Dermis blood vessel endothelial cell (primary cell): ENCODE measurements at places on chromosomes 12 and 14. TPM values are rescaled to one million over a fixed set of nuclear protein-coding genes. Genes with fewer than 3 reads are reported as not detected.

GRCh38 chr14:22536853-22537338 is 52.1 kb downstream of the DAD1 start:
- DNase-seq = peak; percentile 99

DNA sequence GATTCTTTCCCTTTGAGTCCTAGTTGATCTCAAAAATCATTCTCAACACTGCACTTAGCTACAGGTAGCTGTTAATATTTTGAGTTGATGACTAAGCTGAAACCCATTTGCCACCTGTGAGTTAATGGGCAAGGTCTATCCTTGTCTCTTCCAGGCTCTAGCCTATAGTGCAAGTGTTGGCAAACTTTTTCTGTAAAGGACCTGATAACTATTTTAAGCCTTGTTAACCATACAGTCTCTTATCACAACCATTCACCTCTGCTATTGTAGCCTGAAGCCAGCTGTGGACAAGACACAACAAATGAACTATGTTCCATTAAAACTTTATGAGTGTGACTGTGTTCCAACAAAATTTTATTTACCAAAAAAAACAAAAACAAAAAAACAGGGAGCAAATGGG is 19.4 kb downstream of the RAP1B start:
- DNase-seq = no peak

DNA sequence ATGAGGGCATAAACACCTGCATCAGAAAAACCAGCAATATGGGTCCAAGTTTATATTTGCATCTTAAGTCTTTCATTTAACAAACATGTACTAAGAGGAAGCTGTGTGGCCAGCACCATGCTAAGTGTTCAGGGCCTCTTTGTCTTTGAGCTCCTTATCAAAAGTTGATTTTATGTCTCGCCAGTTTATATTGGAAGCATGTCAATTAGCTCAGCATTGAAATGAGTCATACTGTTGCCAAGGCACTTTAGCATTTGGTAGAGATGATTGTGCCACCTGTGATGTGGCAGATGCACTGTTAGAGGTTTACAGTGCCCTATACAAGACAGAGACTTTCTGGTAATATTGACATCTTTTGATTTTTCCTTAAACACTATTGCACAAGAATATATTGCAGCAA is 68.5 kb downstream of the BHLHE41 start:
- peak; percentile 84 for DNase-seq

DNA sequence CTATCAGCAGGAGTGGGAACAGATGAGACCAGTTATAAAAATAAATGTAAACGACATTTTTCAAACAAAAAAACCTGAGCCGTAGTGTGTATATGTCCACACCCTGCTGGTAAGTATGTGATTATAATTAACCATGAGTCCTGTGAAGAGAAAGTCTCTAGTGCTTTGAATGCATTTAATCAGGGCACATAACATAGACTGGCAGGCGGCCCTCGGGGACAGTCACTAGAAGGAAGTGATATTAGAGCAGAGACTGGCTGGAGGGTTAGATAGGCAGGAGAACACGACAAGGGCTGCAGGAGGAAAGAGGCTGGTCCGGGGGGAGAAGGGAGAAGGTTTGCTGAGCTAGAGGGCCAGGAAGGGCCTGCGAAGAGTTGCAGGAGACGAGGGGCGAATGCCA is 23.8 kb upstream of the ELK3 start:
- DNase-seq = no peak

DNA sequence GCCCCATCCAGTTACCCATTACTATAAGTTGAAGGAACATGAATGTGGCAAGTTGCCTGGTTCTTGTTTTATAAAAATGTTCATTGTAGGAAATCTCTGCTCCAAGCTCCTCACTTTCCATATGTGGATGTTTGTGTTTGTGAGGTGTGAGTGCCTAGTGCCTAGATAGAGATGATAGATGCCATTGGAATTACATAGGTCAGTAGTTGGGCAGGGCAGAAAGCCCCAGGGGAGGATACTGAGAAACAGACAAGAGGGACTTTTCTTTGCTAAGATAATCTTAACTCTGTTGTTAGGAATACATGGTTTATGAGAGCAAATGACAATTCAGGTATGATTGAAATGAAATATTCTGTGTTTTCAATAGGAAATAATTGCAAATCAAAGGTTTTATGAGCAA is 226.3 kb upstream of the GRIP1 start:
- DNase-seq = no peak

DNA sequence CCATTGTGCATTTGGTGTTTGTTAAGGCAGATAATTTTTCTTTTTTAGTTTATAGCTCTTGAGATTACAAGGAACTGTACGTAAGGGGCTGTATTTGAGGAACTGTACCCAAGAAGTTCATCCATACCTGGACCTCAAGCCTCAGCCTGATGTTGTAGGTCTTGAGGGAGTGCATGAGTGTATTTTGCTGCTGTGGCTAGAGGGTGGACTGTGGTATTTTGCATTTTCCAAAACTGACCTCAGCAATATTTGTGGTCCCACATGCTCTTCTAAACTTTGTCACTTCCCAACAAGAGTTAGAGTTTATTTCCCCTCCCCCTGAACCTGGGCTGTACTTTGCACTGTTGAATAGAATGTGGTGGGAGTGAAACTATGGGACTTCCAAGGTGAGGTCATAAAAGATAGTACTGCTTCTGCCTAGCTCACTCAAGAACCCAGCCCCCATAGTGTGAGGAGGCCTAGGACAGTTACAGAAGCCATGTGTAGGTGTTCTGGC is 42.2 kb upstream of the FBXO33 start:
- DNase-seq = no peak

DNA sequence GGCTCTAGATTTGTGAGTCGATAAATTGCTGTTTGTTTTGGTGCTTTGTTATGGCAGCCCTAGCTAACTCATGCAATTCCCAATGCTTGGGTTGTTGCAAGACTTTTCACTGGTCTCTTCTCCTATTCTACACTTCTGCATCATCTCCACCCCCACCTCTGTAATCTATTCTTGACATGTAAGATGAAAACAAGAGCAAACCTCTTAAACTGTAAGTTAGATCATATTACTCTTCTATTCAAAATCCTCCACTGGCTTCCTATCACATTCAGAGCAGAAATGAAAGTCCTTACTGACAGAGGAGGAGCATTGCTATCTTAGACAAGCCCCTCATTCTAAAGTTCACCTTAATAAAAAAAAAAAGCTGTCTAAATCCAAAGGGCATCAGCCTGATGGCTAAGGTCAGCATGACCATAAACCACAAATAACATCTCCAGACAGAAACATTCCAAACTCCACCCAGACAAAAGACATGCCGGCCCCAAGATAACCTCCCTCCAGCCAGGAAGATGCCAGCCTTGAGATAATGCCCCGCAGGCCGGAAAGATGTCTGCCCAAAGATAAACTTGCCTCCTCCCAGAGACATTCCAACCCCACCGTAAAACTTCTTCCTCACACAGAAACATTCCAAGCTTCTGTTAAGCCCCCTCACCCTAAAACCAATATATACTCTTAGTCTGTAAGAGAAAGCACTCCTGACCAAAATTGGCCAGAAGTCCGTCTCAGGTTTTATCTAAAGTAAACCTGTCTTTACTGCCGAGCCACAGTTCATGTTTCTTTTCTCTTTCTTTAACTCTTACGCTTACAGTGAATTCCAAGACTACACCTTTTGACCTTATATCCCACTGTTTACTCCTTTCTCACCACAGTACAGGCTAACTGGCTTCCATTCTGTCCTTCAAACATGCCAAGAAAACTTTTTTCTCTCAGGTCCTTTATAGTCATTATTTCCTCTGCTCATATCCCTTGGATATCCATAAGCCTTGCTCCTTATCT is 308.9 kb downstream of the KCNH5 start:
- no peak for DNase-seq

- no peak for DNase-seq
Measured at GRCh38 chr12:53572134-53572758, 53.9 kb downstream of the ATF7 start.

GRCh38 chr14:64614166-64614565 is 64.4 kb downstream of the PPP1R36 start:
- no peak for DNase-seq

DNA sequence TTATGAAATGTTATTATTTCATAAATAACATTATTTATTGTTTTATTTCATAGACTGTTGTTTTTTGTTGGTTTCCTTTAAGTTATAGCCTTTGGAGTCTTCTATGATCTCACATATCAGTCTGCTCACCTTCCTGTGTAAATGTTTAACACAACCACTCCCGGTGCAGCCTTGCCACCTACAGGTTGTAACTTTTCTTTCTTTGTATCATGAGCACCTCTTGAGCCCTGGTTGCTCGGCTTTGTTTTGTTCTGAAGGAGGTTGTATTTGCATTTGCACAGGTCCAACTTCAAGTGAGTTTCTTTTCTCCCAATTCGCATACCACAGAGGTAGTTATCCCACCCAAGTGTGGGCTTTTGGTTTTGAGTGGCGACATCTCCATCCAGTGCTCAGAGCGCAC is 121.4 kb downstream of the SLC15A4 start:
- DNase-seq = no peak

DNA sequence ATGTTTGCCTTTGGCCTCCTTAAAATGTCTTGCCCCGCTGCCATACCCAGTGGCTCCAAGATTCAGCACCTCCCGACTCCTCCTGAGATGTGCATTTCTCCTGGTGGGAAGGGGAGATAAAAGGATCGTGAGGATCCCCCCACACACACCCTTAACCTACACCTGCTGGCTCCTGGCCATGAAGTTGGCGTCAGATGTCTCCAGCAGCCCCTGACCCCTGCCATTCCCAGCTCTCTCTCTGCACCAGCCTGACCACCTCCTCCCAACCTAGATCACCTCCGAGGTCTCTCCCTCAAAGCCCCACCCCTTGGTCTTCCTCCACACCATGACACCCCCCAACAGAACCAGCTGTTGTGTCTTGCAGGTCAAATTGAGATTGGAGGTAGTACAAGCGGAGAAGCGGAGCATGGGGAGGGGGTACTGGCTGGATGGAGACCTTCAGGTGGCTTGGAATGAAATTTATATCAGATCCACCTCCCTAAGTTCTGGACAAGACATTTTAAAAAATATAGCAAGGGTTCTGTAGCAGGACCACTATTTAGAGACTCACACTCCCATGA is 151.1 kb upstream of the FKBP4 start:
- DNase-seq = no peak

DNA sequence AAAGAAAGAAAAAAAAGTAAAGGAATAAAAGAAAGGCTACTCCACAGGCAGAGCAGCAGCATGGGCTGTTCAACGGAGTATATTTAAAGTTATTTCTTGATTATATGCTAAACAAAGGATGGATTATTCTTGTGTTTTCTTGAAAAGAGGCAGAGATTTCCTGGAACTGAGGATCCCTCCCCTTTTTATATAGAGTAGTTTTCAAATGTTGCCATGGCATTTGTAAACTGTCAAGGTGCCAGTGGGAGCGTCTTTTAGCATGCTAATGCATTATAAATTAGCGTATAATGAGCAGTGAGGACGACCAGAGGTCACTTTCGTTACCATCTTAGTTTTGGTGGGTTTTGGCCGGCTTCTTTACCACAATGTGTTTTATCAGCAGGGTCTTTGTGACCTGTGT is 383.0 kb downstream of the PCNX1 start:
- no peak for DNase-seq

- no peak for DNase-seq
Measured at GRCh38 chr12:13277293-13277692, 80.8 kb downstream of the EMP1 start.

DNA sequence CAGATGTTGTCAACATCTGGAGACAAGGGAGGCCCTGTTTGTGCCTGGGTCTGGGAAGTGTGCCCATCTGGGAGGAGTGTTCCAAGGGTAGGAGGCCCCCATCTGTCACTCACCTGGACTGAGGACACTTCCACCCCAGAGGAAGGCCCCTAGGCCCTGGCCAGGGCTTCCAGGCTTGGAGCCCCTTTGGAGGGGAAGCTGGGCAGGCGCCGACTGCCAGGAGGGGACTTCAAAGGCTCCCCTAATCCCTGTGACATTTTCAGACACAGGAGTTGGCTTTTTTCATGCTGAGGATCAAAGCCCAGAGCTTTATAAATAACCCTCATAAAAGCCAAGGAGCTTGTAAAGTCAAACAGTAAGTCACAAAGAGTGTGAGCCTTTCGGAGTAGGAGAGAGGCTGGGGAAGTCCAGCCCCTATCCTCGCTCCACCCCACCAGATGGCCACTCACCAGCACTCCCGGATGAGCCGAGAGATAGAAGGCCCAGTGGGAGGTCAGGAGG is 17.6 kb upstream of the FAM222A start:
- DNase-seq = no peak

DNA sequence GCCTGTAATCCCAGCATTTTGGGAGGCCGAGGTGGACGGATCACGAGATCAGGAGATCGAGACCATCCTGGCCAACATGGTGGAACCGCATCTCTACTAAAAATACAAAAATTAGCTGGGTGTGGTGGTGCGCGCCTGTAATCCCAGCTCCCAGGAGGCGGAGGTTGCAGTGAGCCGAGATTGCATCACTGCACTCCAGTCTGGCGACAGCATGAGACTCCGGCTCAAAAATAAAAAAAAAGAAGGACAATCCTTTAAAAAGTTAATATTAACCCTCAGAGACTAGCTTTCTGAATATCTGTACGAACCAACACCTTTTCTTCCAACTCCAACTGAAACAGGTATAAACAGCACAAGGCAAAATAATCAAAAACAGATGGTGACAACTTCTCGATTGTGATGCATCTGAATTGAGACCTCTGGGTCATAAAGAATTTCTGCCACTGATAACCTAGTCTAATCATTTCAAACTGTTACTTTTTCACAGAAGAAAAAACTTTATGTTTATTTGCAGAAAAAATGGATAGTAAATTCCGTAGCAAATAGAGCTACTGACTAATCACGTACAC is 27.8 kb downstream of the CLIP1 start:
- DNase-seq = no peak

GRCh38 chr12:52819731-52820510 is 6.0 kb upstream of the KRT4 start:
- no peak for DNase-seq

- peak; percentile 26 for DNase-seq
Measured at GRCh38 chr14:24403294-24403998, 4.6 kb downstream of the NYNRIN start.

- DNase-seq = peak; percentile 18
Measured at GRCh38 chr12:43167691-43168090, 384.3 kb downstream of the ADAMTS20 start.

DNA sequence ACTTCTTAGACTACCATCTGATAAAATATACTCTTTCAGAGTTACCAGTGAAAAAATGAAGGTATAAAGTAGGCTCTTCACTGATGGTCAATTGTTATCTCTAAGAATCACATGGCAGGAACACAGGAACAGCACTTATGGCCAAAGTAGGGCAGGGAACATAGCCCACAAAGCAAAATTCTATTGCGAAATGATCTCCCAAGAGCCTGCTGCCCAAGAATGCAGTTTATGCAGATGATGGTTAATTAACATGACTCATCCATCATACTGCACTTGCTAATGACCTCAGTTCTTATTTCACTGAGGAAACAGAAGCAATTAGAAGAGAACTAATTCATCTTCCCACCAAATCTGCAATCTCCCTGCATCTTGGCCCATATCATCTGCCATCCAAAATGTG is 133.8 kb downstream of the SLC2A13 start:
- no peak for DNase-seq

GRCh38 chr14:69845050-69845581 is 34.1 kb upstream of the SMOC1 start:
- DNase-seq = no peak

The IKZF4 gene
- 0.70 and 1.4 TPM in 2 replicates for total RNA-seq

The MORN3 gene
- total RNA-seq = 0.28 TPM in 1 of 2 replicates, not detected in the other

The KMT2D gene
- total RNA-seq = 41.2 and 99.0 TPM in 2 replicates

The ENDOU gene
- 0.05 TPM in 1 of 2 replicates, not detected in the other for total RNA-seq

The RAB2B gene
- total RNA-seq = 34.5 and 40.5 TPM in 2 replicates

The PLBD1 gene
- total RNA-seq = 0.34 and 1.4 TPM in 2 replicates

The ABCC9 gene
- 0.05 and 0.17 TPM in 2 replicates for total RNA-seq

The AICDA gene
- total RNA-seq = not detected in 2 replicates

The CAPZA3 gene
- total RNA-seq = not detected in 2 replicates

The LPAR5 gene
- not detected in 2 replicates for total RNA-seq

The CFAP54 gene
- 8.3 and 13.1 TPM in 2 replicates for total RNA-seq
